ENCODE measurements at places on chromosomes 12 and 14.

GRCh38 chr14:74974364-74975058, 19.1 kb upstream of the PGF start:
- no peak for DNase-seq

- DNase-seq, result no peak
Observed at GRCh38 chr12:106085213-106085612, 53.5 kb downstream of the NUAK1 start.

- peak; percentile 56 for DNase-seq
Observed at GRCh38 chr14:105529569-105530284, 3.3 kb downstream of the TMEM121 start.

DNA sequence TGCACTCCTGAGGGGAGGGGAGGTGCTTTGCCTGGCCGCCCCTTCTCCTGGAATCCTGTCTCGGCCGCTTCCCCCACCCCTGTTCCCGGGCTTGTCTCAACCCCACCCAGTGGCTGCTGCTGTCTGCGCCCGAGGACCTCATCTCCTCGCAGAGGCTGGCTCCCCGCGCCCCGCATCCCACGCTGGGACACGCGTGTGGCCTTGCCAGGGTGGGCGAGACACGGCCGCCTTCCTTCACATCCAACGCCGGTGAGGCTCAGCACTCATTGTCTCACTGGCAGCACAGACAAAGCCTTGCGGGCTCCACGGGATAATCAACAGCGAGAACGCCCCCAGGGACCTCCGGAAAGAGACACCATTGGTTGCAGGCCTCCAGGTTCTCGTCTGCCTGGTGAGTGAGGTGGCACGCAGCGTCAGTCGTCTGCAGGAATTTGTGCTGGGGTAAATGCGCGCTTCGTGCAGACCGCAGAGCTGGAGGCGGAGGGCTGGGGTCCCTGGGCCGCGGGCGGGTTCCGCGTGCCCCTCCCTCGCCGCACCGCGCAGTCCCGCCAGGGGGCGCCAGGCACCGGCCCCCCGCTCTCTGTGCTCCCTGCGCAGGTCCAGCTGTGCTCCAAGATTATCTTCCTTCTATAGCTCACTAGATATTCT, 26.8 kb downstream of the CCDC177 start:
- peak; percentile 18 for DNase-seq

DNA sequence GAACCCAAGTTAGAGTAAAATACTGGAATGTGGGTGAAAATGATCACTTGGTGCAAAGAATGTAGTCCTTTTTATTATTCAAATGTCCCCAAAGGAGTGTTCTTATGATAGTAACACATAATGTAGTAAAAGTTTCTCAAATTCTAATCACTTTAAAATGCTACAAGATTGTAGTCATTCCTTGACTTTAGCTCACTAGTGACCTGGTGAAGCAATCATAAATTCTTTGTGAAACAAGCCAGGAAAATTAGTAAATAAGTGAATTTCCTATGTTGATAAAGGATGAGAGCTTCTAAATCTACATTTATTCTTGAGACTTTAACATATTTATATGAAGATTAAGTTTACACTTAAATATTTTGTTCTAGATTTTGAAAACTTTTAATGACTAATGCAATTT, 30.7 kb upstream of the SLC17A8 start:
- DNase-seq, result no peak

All from activated naive CD4-positive, alpha-beta T cell treated with anti-CD3 and anti-CD28 coated beads for 36 hours (primary cell).